Bronchial smooth muscle cell (primary cell): ENCODE measurements at places on chromosomes 7 and 10. TPM values are rescaled to one million over a fixed set of nuclear protein-coding genes. Genes with fewer than 3 reads are reported as not detected.

Gene SFTPD
- not detected in 2 replicates for total RNA-seq

Gene CALHM1
- not detected in 2 replicates for total RNA-seq

Gene MYOF
- 108 and 184 TPM in 2 replicates for total RNA-seq

Gene MRPS33
- total RNA-seq = 33.1 and 52.2 TPM in 2 replicates

Gene UBTD1
- 17.7 and 22.4 TPM in 2 replicates for total RNA-seq

Gene VPS26A
- total RNA-seq = 12.4 and 33.6 TPM in 2 replicates

Gene PAX4
- not detected in 2 replicates for total RNA-seq

Gene ZNF488
- total RNA-seq = 0.34 TPM in 1 of 2 replicates, not detected in the other

Gene MBLAC1
- total RNA-seq = 1.8 and 4.7 TPM in 2 replicates

Gene SCART1
- 3.7 and 4.7 TPM in 2 replicates for total RNA-seq

Gene IFIT3
- 19.0 and 19.7 TPM in 2 replicates for total RNA-seq

Gene BLVRA
- total RNA-seq = 36.3 and 53.4 TPM in 2 replicates

Gene SLC25A28
- total RNA-seq = 15.3 and 32.3 TPM in 2 replicates

Gene AKR1C2
- total RNA-seq = 48.6 and 96.5 TPM in 2 replicates

Gene HKDC1
- total RNA-seq = under 0.01 and 0.77 TPM in 2 replicates

Gene PIK3AP1
- 0.16 and 0.52 TPM in 2 replicates for total RNA-seq

Gene LMOD2
- not detected in 2 replicates for total RNA-seq

Gene NCF1
- total RNA-seq = under 0.01 TPM in 1 of 2 replicates, not detected in the other

Gene HPSE2
- not detected in 2 replicates for total RNA-seq

Gene NANOS1
- 0.09 and 0.32 TPM in 2 replicates for total RNA-seq

Gene TDRD1
- 0.16 TPM in 1 of 2 replicates, not detected in the other for total RNA-seq

Gene OPN4
- not detected in 2 replicates for total RNA-seq

Gene C7orf33
- total RNA-seq = not detected in 2 replicates

Gene DGKI
- 1.9 and 2.5 TPM in 2 replicates for total RNA-seq
